Suppressor macrophage treated with lipopolysaccharide for 1 hour (primary cell): ENCODE measurements at places on chromosomes 16 and 17.

- peak; percentile 94 for DNase-seq
Observed at GRCh38 chr16:8567355-8568230, 22.7 kb downstream of the TMEM114 start.

GRCh38 chr16:81275064-81275532, 36.6 kb downstream of the BCO1 start:
- DNase-seq = no peak

- no peak for DNase-seq
Observed at GRCh38 chr16:88759976-88760350, 25.1 kb downstream of the PIEZO1 start.

DNA sequence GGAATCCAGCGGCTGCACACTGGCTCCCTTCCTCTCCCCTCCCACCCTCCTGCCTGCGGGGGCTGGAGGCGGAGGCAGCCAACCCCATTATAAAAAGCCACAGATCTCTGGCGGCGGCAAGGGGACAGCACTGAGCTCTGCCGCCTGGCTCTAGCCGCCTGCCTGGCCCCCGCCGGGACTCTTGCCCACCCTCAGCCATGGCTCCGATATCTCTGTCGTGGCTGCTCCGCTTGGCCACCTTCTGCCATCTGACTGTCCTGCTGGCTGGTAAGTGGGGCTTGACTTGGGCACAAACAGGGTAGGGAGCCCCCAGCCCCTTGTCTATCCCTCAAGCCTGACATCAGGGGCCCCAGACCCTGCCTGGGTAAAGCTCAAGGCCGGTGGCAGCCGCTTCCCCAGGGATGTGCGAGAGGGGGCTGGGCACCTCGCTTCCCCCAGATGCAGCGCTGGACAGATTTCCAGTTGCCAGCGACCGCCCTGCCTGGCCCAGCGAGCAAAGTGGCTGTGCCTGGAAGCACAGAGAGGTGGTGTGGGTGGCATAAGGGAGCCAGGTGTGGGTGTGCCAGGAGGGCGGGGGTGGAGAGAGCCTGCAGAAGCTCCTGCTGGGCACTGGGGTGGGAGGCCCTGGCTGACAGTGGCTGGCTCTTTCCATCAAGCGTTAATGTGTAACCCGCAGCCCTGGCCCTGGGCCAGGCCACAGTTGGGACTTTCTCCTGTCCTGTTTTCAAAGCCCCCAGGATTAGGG, at the start of gene CX3CL1:
Gene CX3CL1 (plus strand): TSS at position 119 of the 745 bp plus-strand sequence. CDS start 79 bp downstream, at position 198.
- no peak for DNase-seq

- DNase-seq = peak; percentile 85
Observed at GRCh38 chr16:19138601-19139000, 24.8 kb downstream of the ITPRIPL2 start.
